ENCODE measurements at places on chromosomes 1 and 21.
A peak's percentile ranks its signal among the peaks of the same experiment; 100 is the strongest.

DNA sequence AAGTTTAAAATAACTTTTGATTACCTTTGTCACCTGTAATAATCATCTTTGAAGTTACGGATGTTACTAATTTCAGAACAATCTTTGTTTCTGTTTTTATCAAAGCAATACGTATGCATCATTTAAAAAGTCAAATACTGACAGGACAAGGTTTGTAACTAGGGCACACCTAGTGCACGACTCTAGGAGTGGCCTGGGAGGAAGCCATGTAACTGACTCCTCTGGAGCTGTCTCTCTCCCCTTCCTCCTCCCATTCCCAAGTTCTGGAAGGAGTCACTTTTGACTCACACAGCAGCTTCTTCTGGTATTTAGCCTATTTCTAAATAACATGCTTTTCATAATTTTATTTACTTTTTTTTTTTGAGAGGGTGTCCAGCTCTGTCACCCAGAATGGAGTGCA, 11.8 kb upstream of the RAP1GAP start:
- DNase-seq = no peak

DNA sequence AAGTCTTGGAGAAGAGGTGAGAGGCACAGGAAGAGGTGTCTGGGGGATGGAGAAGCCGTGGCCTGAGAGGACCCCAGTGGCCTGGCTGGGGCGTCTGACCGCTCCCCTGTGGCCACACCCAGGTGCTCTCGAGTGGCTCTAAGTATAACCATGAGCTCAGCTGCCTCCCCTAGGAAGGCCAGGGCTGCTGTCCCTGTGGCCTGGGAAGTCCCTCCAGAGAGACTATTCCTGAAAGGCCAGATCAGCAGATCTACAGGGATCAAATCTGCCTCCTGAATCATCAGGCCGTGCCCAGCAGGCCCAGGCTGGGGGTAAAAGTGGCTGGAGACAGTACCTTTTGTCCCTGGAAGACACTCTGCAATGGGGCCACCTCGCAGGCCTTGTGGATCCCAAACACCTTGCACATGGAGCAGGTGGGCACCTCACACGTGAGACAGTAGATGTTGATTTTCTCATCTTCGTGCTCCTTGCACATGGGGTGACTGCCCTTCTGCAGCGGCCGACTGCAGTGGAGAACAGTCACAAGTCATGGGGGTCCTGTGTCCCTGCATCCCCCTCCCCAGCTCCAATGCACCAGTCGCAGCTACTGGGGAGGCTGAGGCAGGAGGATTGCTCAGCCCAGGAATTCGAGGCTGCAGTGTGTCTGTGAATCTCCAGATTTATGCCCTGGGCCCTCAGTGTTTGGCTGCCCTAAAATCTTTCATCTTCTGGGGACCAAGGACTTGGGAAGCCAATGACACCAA, 6.4 kb downstream of the TRIM63 start:
- DNase-seq = no peak

DNA sequence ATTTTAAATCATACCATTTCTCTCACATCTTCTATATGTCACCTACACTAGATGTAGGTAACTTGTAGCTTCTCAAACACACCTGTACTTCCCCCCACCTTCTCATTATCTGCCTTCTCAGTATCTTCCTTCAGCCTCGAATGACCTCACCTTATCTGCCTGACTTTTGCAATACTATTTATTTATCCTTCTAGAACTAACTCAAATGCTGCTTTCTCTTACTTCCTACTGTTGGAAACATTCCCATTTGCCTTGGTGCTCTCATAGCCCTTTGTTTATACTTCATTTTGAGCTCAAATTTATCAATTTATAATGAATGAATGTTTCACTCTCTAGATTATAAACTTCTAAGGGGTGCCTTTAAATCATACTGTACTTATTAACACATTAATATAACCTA, 50.4 kb upstream of the KIAA1614 start:
- no peak for DNase-seq

- DNase-seq = no peak
These were observed 14.4 kb upstream of the PSMG1 start for GRCh38 chr21:39197448-39198233.

- DNase-seq = no peak
These were observed 36.6 kb upstream of the SLC44A3 start for GRCh38 chr1:94783342-94784189.

DNA sequence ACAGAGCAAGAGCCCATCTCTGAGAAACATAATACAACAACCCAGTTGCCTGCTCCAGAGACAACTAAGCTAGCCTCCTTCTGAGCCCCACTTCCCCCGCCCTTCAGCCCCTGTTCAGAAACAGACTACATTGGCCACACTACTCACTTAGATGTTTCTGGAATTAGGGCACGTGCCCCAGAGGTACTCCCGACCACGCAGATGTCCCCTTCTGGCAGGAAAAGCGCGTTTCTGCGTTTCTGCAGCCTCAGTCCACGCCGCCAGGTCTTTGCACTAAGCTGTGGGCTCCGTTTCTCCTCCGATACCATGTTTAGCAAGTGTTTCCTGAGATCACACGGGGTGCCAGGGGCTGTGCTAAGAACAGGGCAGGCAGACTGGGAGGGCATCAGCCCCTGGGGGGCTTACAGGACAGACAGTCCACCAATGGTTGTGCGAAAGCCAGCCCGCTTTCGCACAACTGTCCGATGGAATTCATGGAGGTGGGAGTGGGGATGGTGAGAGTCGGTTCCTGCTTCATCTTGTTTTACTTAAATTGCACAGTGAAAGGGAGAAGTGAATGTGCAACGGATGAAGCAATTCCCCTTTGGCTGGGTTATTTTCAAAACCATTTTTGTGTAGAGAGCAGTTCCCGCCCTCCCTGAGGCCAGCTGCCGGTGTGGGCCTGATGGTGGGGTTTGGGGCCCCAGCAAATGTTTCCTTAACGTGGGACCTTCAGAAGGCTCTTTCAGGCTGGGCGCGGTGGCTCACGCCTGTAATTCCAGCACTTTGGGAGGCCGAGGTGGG, 2.7 kb downstream of the PIK3CD start:
- DNase-seq = no peak

GRCh38 chr1:48740621-48741020, 36.1 kb downstream of the BEND5 start:
- no peak for DNase-seq

GRCh38 chr1:7827126-7827955, 25.5 kb downstream of the UTS2 start:
- peak; percentile 3 for DNase-seq

DNA sequence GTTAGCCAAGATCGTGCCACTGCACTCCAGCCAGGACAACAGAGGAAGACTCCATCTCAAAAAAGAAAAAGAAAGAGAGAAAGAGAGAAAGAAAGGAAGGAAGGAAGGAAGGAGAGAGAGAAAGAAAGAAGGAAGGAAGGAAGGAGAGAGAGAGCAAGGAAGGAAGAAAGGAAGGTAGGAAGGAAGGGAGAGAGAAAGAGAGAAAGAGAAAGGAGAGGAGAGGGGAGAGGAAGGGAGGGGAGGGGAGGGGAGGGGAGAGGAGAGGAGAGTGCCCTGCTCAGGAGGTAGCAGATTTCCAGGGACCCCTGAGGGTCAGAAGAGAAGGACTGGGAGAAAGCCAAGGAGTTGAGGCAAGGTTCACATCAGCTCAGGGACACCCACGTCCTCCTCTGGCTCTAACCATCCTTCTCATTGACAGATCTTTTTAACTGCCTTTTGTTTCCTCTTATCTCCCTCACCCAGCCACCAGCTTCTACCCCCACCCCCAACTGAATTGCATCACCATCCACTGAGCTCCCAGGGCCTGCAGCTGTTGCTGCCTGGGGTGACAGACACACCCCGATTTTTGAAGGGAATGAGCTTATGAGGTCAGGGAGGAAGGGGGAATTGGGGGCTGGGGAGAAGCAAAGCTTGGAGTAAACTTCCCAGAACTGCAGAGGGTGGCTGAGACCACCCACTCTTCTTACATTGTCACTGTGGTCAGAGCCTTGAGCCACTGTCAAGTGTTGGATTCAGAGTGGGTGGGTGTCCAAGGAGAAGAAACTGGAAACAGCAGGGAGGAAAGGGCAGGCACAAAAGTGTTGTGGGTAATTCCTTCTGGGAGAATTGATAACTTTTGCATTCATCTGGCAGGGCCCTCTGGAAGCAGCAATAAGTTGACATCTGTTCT, 91.6 kb downstream of the GLUL start:
- DNase-seq = no peak

DNA sequence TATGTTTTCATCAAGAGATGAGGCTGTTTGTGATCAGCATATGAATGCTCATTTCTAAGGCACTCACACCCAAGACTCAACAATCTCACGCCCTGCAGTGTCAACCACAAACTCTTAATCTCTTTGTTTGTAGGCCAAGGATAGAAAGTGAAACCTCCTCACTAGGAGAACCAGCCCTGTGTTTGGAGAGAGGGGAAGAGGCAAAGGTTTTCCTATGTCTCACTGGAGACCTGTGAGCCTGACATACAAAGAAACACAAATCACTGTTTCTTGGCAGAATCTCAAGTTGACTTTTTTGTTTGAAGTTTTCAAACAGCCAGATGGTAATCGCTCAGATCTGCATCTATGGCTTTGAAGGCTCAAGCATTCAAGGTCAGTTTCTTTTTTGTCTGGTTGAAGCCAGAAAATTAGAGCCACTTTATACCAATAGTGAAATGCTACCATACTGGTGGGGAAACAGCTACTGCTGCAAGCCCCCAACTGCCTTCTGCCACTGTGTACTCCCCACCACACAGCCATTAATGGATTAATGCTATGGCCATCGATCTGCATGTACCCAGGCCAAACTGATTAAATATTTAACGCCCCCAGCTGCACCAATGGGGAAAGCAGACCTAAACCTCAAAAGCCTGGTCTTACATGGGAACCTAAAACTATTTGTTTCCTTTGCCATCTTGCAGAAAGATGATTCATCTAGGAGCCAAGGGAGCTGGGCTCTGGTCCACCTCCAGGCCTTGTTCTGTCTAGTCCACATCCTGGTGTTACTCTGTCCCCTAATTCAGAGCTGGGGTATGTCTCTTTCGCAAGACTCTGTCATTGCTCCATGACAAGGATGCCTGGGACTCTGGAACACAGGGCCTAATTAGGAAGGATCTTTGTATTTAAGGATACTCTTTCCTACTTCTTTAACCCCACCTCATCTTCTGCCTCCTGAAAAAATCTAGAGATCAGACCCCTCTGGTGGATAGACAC, 16.3 kb downstream of the PDZK1 start:
- DNase-seq = no peak

- DNase-seq = no peak
These were observed 242.8 kb downstream of the TGFB2 start for GRCh38 chr1:218587900-218588299.

DNA sequence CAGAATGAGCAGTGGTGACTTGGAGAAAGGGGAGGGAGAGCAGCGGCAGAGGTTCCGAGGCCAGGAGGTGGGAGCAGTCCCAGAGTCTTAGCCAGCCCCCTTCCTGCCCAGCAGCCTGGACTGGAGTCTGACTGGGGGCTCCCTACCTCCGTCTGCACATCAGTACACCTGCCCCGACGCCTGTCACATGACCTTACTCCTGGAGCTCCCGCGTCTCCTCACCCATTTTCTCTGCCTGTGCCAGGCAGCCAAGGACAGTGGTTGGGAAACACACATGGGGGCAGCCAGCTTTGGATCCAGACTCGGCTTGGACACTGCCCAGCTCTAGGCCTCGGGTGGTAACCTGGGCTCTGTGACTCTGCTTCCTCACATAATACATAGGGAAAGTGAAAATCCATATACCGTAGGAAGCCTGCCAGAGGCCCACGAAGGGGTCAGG, 16.9 kb downstream of the ACTRT2 start:
- DNase-seq = no peak

DNA sequence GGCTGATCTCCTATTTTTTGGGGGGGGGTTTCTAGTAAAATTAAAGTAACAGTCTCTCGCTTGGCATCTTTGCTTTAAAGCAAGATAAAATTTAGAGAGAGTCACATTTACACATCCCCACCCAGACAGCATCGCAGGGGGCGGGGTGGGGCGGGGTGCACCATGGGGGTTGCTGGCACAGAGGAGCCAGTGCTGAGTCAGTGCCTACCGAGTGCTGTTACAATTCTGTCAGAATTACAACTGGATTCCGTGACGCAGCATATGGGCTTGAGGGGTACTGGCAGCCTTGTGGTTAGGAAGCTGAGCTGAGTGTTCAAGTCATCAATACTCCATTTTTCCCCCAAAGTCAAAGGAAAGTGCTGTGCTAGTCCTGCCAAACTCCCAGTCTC, 175.9 kb downstream of the PRDM16 start:
- no peak for DNase-seq

DNA sequence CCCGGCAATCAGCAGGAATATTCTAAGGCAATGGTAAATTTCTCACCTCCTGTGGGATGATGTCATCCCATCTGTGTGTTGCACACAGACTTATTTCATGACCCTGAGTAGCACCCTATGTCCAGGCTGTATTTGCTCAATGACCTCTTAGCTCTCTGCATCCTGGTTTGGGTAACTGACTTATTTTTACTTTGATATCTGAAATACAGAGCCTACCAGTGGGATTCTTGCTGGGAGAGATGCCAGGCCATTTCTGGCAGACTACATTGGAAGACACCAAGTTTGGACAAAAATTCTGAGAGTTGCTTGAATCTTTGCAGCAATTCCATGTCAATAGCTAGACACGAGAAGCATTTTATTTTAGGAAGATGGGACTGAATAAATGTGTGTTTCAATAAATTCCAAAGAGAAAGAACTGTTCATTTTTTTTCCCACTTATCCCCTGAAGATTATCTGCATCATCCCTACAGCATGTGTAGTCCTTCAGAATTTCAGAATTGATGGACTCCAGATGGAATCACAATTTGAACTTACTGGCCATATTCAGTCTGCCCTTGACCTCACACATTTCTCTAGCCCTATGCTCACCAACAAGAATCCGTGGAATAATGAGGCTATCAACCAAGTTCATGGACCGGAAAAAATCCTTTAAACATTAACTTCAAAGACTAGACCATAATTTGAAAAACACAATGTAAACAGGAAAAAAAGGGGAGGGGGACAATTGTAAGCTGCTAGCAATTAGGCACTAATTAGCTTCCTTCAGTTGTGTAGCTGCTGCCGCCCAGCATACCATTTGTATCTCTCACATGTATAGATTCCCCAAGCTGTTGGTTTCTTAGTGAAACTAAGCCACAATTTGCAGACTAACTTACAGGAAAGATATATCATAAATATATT, 226.5 kb downstream of the HMCN1 start:
- DNase-seq = no peak

DNA sequence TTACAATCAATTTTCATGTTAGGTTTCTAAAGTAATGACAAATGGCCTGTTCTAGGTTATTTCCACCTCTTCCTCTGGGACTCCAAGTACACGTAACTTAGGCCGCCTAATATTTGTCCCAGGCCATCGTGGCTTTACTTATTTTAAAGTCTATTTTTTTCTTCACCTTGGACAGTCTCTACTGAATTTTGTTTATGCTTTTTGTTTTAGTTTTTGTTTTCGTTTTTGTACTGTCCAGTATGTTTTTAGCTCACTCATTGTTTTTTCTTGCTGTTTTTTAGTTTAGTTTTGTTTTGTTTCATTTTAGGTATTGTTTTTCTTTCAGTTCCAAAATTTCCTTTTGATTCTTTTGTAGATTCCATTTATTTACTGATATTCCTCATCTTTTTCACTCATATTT, 187.7 kb upstream of the RNPC3 start:
- no peak for DNase-seq

- no peak for DNase-seq
These were observed 76.7 kb upstream of the KCNK2 start for GRCh38 chr1:215005656-215006345.
